ENCODE measurements at places on chromosomes 7 and 10. TPM values are rescaled to one million over a fixed set of nuclear protein-coding genes. Genes with fewer than 3 reads are reported as not detected.

SGCE gene
- total RNA-seq = 197 TPM

- no peak for DNase-seq
These were observed 15.5 kb upstream of the ICA1 start for GRCh38 chr7:8277394-8277982.

GPR141 gene
- total RNA-seq = not detected

DNA sequence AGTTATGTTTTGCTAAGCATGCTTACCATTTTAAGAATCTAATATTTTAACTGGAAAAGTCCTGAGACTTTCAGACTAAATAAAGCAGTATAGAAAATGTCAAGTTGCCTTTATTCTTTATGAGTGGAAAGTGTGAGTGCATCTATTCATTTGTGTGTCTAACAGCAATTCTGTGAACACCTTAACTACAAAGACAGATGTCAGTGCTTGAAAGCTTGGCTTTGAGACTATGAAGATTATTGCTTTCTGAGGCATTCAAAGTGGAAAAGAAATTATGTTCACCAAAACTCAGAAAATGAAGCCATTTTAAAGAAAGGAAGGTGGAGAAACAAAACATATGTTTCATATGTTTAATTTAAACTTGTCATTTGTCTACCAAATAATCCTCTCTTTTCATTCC, 294.5 kb upstream of the SEMA3C start:
- DNase-seq = no peak

DNA sequence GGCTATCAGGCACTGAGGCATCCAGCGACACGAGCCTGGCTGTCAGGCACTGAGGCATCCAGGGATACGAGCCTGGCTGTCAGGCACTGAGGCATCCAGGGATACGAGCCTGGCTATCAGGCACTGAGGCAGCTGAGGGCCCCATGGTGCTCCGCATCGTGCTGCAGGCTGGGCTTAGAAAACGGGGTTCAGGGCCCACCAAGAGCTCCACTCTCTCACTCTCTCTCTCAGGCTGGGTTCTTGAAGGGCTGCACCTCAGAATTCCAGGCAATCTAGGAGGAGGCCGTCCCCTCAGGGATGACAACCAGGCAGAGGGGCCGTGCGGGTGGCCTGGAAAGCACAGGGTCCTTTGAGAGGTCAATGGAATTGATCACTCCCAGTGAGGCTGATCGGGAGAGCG, 69.0 kb downstream of the CFAP46 start:
- DNase-seq = no peak

DNA sequence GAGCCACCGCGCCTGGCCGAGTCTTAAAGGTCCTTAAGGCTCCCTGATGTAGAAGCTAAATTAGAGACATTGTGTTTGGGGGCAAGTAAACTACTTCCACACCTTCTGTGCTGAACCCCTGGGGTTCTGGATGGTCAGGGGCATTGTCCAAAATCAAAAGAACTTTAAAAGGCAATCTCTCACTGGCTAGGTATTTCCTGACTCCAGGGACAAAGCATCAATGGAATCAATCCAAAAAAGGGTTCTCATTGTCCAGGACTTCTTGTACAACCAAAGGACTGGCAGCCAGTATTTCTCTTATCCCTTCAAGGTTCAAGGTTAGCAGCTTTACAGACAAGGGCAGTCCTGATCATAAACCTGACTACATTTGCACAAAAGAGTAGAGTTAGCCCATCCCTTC, 24.0 kb downstream of the SRPK2 start:
- DNase-seq = no peak

DNA sequence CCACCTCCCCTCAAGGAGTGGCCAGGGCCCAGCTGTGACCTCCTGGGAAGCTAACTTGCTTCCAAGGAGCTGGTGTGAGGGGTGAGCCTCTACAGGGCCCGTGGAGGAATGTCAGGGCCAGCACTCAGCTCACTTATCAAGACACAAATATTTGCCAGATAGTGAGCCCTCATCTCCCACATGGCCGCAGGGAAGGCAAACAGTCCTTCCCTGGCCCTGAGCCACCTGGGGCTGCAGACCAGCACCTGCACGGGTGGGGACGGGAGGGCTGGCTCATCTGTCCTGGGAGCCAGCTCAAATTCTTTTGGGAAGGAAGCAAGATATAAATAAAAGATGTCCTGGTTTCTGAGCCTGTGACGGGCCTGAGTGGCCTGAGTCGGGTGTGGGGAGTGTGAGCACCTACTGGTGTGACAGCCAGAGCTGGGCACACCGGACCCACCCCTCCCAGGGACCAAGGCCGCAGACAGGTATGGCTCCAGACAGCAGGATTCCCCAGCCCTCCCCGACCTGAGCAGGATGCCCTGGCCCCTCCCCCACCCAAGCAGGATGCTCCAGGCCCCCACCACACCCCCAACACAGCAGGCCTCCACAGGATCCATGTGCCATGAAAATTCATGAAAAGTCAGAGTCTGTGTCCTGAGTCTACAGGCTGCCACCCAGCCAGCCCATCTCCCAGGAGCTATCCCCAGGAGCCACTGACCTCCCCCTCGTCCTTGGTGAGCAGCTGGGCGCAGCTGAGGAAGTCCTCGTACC, 148.0 kb downstream of the MAPK8 start:
- DNase-seq = no peak

PRKAR2B gene
- total RNA-seq = 21.8 TPM

STEAP1 gene
- 9.4 TPM for total RNA-seq

DNA sequence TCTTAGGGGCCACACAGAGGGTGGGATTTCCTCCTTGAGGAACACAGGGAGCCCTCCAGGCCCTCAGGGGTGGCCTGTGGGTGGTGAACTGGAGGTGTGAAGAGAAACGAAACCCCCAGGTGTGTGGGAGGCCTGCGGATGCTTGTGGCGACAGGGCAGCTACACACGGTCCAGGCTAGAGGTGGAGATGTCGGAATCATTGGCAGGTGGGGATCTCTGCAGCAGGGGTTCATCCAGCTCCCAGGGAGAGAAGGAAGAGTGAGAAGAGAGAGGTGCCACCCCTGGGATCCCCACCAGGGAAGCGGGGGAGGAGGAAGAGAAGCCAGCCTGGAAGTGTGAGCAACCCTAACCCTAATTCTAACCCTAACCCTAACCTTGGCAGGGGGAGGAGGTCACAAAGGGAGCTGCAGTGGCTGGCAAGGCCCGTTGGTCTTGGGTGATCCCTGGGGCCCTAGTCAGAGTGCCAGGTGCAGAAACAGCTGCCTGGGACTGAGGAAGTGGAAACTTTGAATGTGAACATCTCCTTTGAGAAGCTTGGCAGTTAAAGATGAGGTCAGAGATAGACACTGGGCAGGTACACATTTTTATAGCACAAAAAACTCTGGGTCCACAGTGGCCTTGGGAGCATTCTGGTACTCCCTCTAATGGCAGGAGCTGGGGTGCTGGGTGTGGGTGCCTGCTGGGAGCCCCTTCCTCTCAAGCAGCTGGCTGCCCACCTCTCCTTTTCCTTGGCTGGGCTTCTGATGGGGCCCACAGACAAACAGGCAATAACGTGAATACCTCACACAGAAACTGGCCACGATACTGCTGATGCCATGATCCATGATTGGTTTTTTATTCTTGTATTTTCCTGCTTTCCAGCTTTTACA, 6.8 kb upstream of the AEBP1 start:
- no peak for DNase-seq

MMP21 gene
- not detected for total RNA-seq

GRCh38 chr10:103716206-103717160, 138.9 kb downstream of the SH3PXD2A start:
- DNase-seq = no peak

GRCh38 chr7:27523321-27523720, 139.4 kb downstream of the HIBADH start:
- DNase-seq = no peak

MRC1 gene
- 14.9 TPM for total RNA-seq

DNA sequence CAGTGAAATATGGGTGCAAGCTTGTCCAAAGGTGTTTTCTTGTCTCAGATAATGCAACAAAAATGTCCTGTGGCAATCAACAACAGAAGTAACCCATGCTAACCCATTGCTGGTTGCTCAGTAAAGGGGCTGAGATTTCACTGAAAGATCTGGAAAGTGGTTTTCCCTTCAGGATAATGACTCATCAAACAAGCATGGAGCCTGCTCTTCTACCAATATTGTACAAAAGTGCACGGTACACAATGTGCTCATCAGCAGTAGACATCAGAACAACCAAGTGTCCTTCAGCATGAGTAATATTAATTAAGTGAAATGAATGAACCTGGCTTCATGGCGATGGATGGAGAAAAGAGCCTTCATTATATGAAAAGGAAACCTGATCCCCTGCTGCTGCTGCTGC, 287.1 kb upstream of the NEBL start:
- no peak for DNase-seq

- no peak for DNase-seq
These were observed 125.7 kb upstream of the CXCL12 start for GRCh38 chr10:44510379-44511115.

- no peak for DNase-seq
These were observed 130.8 kb upstream of the GPR26 start for GRCh38 chr10:123535386-123535785.

TSPAN33 gene
- total RNA-seq = not detected

DNA sequence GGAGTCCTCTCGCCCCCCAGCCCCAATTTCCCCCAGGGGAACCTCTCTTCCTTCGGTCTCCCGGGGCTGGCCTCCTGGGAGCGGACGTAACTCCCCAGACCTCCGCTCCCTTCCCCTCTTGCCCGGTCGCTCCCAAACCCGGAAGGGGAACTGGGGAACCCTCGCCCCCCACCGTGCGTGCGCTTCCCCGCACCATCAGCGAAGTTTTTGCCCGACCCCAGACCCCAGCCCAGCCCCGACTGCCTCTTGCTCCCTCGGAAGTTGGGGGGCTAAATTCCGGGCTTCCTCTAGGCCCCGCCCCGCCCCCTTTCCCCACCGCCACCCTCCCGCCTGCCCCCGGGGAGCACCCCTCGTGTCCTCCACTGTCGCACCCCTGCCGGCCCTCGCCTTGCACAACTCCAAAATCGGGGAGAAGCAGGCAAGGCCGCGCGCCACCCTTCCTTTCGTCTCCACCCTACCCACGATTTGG, 436 bp downstream of the GNB2 start:
- peak; percentile 61 for DNase-seq

DNA sequence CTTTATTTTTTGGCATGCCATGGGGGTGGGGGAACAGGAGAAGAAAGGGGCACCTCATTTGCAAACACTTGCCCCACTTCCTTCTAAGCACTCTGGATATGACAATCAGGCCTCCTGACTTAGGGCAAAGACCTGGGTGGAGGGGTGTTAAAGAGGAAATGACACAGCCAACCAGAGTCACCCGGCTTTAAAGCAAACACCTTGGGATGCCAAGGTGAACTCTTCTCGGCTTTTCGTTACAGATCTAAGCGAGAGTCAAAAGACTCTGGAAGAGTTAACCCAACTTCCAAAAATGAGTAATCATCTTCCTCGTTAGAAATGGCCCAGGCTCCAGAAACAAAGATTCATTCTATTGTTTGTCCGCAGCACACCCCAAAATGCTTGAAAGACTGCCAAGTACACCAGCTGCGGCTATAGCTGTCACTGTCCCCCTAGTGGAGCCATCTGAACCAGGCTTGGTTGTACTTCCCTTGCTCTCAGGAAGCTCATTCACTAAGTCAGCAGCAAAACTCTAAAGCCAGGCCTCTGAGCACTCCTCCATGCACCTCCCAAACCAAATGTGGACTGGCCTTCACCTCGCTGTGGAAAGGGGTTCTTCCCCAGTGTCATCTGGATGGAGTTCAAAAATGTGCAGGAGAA, 24.8 kb downstream of the FAM53B start:
- peak; percentile 64 for DNase-seq

DNA sequence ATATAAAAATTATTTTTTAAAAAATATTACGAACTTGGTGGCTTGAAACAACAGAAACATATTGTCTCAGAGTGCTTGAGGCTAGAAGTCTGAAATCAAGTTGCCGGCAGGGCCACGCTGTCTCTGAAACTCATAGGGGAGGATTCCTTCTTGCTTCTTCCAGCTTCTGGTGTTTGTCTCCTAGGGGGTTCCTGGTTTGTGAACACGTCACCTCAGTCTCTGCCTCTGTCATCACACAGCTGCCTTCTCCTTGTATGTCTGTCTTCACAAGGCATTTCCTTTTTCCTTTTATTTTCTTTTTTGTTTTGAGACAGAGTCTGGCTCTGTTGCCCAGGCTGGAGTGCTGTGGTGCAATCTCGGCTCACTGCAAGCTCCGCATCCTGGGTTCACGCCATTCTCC, 12.7 kb upstream of the SNX8 start:
- DNase-seq = no peak

CDHR3 gene
- 5.4 TPM for total RNA-seq

DNA sequence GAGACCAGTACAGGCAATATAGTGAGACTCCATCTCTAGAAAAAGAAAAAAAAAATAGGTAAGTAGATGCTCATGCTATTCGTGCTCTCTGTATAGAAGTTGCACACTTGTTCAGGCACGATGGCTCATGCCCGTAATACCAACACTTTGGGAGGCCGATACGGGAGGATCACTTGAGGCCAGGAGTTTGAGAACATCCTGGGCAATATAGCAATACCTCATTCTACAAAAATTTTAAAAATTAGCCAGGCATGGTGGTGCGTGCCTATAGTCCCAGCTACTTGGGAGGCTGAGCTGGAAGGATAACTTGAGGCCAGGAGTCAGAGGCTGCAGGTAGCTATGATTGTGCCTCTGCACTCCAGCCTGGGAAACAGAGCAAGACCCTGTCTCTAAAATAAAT, 17.2 kb upstream of the NPTX2 start:
- DNase-seq = no peak

GRCh38 chr7:104552102-104552501, 223.7 kb downstream of the LHFPL3 start:
- DNase-seq = peak; percentile 21

TSPAN13 gene
- total RNA-seq = 11.8 TPM

CALCR gene
- not detected for total RNA-seq

DNA sequence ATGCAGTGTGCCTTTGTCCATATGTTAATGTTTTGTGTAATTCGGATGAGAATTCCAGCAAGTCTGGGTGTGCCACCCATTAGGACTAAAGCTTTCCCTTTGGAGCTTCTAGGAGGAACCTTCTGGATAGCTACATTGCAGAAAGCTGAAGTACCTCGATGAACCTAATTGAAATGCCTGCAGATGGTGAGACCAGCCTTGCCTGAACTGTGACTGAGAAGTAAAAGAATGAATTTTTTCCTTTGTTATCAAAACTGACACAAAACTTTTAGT, 31.1 kb upstream of the FBXW4 start:
- DNase-seq = no peak

DNA sequence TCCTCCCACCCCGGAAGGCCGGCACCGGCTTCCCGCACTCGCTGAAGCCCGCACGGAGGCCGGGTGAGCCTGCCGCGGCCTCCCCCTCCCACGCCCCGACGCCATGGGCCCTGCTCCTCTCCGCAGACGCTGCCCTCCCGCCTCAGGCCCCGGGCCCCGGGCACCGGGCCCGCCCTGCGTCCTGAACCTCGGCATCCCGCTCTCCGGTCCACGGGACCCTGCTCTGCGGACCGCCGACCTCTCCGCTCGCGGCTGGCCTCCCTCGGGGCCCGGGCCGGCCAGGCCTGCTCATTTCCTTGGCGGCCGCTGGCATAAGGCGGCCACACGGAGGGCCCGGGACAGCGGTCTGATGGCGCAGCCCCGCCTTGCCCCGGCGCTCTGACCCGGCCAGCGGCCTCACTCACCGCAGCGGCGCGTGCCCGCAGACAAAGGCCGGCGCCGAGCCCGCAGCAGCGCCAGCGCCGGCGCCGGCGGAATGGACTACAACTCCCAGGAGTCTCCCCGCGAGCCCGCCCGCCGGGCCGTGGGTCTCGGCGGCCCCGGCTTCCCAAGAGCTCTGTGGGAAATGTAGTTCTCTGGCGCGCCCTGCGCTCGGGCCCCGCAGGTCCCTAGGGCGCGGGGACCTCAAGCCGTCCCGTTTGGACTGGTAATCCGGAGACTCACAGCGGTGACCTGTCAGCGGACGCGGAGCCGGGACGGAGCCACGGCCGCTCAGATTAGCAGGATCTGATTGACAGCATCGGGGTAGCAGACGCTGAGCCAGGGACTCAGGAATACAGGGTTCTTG, at the start of gene ZNF32:
TSS of gene ZNF32 (minus strand) at position 484 of the 787 bp plus-strand sequence. CDS start 2,748 bp downstream, outside the sequence.
- DNase-seq = peak; percentile 76

Data from uterus (tissue), 4 donors.